ENCODE measurements at places on chromosomes 7 and 10.
A peak's percentile ranks its signal among the peaks of the same experiment; 100 is the strongest.

- no peak for DNase-seq
Observed at GRCh38 chr10:95784279-95784913, 28.4 kb downstream of the ENTPD1 start.

DNA sequence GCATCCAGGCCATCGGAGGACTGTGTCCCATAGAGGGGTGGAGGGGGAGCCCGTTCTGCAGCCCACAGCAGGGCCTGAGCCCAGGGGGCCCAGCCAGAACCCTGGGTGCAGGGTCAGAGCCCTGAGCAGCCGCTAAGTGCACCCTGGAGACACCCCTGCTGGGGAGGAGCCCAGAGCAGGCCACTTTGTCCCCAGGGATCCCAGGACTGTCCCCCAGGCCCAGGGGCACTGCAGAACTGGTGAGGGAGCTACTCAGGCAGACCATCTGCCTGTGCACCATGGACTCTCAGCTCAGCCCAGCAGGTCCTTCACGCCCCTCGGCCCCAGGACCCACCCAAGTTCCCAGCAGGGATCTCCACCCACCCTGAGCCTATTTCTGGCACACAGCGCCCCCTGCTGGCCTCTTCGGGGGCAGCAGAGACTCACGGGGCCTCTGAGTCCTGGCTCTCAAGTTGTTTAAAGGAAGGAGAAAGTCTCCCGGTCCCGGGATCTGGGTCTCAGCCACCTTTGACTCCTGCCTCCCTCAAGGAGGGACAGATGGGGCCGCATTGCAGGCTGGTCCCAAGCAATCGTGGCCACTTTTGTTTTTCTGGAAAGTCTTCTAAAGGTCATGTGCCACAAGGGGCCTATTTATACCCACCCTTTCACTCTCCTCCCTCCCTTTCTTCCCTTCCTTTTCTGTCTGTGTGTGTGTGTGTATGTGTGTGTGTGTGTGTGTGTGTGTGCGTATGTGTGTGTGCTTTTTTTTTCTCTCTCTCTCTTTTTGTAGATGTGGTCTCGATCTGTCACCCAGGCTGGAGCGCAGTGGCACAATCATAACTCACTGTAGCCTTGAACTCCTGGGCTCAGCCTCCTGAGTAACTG, 90.3 kb downstream of the MYL10 start:
- DNase-seq: peak; percentile 57

GRCh38 chr10:4283846-4284610, 499.0 kb upstream of the KLF6 start:
- DNase-seq: no peak

DNA sequence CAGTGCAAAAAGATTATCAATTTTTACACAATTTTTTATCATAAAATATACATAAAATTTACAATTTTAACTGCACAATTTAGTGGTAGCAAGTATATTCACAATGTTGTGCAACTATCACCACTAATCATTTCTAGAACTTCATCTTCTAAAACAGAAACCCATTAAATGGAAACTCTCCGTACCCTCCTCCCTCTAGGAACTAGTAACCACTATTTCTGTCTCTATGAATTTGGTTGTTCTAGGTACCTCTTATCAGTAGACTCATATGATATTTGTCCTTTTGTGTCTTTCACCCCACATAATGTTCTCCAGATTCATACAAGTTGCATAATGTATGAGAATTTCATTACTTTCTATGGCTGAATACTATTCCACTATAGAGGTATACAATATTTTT, 73.5 kb downstream of the HERC4 start:
- no peak for DNase-seq

GRCh38 chr10:116272440-116273283, at the start of gene GFRA1:
TSS of gene GFRA1 (minus strand) at chr10:116273206. CDS start at chr10:116272029, 1,177 bp downstream.
- no peak for DNase-seq

GRCh38 chr10:1199345-1199673, 143.1 kb downstream of the WDR37 start:
- no peak for DNase-seq

GRCh38 chr7:95723583-95724180, 48.7 kb upstream of the DYNC1I1 start:
- no peak for DNase-seq
